ENCODE measurements at places on chromosomes 3 and 15. TPM values are rescaled to one million over a fixed set of nuclear protein-coding genes. Genes with fewer than 3 reads are reported as not detected.

FANCD2OS gene
- total RNA-seq: not detected

HRH1 gene
- 1.3 TPM for total RNA-seq

RTP1 gene
- not detected for total RNA-seq

ADAMTS17 gene
- total RNA-seq: 1.7 TPM

ZNF80 gene
- not detected for total RNA-seq

CCK gene
- not detected for total RNA-seq

COLQ gene
- 2.2 TPM for total RNA-seq

GASK1A gene
- total RNA-seq: 0.75 TPM

PIERCE2 gene
- 7.4 TPM for total RNA-seq

TSEN2 gene
- 24.6 TPM for total RNA-seq

DISP2 gene
- total RNA-seq: 5.9 TPM

COL8A1 gene
- 9.4 TPM for total RNA-seq

CGGBP1 gene
- 40.2 TPM for total RNA-seq

SEMA6D gene
- 16.5 TPM for total RNA-seq

OR5K2 gene
- not detected for total RNA-seq

ANKRD63 gene
- total RNA-seq: 0.65 TPM

CNTN4 gene
- total RNA-seq: 2.6 TPM

PARP9 gene
- total RNA-seq: 10.0 TPM

B3GNT5 gene
- total RNA-seq: 1.3 TPM

GOLGA8J gene
- total RNA-seq: not detected

ATP8B4 gene
- 3.6 TPM for total RNA-seq

GOLGA8B gene
- total RNA-seq: 9.1 TPM

SLC15A2 gene
- total RNA-seq: 5.0 TPM

UNC13C gene
- 0.03 TPM for total RNA-seq

PIGB gene
- total RNA-seq: 3.5 TPM

PFKFB4 gene
- total RNA-seq: 1.1 TPM

C3orf49 gene
- total RNA-seq: not detected

ARRDC4 gene
- 15.0 TPM for total RNA-seq

ALDH1A3 gene
- total RNA-seq: 2.9 TPM

SMCO1 gene
- total RNA-seq: 89.9 TPM

RASL12 gene
- total RNA-seq: 19.7 TPM

LRRIQ4 gene
- total RNA-seq: not detected

MORC1 gene
- total RNA-seq: not detected

ENTPD3 gene
- 0.30 TPM for total RNA-seq

GOLGA6L4 gene
- total RNA-seq: 1.0 TPM

All from Right ventricle myocardium superior (tissue), 1 donor.